ENCODE measurements at places on chromosomes 12 and 14.

- no peak for DNase-seq
These were observed 14.1 kb downstream of the PLCZ1 start for GRCh38 chr12:18723752-18724151.

DNA sequence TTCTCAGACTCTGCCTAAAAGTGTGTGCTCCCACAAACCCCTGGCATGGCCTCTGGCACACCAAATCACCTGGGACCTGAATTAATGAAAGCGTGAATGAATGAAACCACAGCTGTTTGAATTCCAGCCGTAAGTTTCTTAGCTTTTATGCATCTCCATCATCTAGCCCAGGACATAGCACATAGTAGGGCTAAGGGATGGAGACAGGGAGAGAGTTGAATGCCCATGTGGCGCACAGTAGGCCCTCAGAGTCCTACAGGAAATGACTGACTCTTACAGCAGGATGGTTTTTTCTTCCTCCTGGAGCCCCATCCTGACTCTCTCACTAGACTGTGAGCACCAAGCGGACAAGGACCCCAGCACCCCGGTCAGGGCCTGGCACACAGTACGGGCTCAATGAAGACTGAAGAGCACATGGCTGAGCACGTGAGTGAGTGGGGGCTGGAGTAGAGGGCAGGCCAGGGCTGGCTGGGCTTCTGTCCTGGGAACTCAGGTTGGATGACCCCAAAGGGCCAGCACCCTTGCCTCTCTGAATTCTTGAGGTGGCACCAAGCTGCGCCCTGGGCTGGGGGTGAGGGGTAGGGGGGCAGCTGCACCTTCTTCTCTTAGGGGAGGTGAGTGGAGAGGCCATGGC is 351.3 kb downstream of the MED13L start:
- DNase-seq: no peak

- no peak for DNase-seq
These were observed 141.1 kb downstream of the SLC41A2 start for GRCh38 chr12:104816845-104817503.

DNA sequence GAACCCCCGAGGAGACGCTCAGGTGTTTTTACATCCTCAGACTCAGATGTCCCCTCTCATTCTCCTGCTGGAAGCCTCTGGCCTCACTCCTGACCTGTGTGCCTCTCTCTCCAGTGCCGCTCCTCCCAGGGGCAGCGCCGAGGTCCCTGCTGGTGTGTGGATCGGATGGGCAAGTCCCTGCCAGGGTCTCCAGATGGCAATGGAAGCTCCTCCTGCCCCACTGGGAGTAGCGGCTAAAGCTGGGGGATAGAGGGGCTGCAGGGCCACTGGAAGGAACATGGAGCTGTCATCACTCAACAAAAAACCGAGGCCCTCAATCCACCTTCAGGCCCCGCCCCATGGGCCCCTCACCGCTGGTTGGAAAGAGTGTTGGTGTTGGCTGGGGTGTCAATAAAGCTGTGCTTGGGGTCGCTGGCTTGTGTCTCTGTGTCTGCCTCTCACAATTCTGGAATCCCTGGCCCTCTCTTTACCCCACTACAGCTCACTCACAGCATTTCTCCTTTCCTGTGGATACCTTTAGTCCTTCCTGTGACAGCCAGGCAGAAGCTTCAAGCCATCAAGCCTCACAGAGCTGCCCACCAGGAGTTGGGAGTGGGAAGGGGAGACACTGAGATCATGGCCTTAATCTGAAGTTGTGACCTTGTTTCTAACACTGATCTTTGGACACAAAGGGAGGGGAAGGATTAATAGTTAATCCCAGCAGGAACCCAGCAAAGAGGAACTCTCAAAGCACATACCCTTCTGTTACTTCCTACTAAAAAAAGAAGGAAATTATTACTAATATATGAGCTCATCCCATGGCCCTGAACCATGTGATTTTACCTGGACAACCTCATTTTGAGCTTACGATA is 1.1 kb upstream of the SOAT2 start:
- DNase-seq: no peak

GRCh38 chr12:115233891-115234543 is 550.0 kb upstream of the TBX3 start:
- DNase-seq: no peak

DNA sequence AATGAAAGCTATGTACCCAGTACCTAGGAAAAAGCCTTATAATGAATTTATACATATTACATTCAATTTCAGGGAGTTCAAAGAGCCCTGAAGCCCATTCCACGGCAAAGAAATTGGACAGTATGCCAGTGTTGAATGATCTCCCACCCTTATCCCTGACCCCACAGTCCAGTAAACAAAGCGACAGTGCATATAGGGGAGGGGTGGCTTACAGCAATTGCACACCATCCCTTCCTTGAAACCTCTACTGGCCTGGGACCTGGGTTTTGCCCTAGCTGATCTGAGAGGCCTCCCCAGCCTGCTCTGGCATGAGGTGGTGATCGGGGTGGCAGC is 17.3 kb upstream of the RND1 start:
- DNase-seq: no peak

DNA sequence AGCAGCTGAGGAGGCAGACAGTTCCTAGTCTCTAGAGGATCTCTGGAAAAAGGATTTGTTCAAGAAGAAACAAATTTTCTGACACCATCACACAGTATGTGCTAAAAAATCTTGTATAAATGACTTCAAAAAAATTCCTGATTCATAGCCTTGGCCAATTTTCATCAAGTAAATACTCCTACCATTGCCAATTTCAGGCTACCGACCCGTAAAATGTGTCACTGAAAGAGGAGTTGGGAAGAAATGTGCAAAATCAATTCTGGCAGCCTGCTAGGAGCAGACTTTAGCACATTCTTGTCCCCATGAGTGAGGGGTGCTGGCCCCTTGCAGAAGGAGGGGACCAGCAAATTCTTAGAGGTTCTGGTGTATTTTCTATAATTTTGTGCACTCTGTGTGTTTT is 109.4 kb downstream of the TMEM30B start:
- no peak for DNase-seq

GRCh38 chr12:62886796-62887195 is 48.2 kb downstream of the PPM1H start:
- DNase-seq: no peak

DNA sequence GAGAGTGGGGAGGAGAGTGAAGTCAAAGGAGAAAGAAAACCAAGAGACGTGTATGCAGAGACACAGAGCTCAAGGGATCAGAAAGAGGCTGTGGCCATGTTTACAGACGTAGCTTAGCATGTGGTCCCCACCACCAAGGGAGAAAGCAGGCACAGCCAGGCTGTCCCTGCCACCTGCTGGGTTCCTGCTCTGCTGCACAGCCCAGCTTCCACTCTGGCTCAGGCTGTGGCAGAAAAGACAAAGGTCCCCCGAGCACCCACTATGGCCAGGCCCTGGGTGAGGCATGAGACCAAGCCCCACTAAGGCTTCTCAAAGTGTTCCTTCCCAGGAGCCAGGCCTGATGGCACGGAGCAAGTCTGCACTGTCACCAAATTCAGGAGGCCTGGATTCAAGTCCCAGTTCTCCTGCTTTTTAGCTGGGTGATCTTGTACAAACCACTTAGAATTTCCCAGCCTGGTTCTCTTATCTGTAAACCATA is 25.9 kb upstream of the COL2A1 start:
- no peak for DNase-seq

DNA sequence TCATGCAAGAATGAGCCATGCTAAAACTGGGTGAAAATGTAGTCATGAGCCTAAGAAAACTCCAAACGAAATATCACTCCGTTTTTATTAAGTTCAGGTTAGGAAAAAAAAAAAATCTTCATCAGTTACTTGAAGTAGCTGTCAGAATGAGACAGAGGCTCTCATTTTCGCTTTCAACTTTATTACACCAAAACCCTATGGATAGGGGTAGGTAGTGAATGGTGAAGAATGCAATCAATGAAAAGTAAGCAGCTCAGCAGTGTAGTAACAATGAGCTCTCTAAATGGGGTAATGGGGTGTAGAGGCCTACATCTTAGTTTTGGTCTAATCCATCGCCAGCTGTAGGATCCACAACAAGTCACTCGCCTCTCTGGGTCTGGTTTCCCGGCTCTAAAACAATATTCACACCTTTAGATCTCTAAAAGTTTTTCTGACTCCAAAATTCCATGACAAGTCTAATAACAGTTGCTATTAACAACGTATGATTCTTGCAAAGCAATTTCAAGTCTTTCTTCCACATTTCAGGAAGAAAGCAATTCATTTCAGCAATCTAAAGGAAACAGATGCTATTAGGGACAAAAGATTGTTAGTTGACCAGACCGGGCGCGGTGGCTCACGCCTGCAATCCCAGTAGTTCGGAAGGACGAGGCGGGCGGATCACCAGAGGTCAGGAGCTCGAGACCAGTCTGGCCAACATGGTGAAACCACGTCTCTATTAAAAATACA is 1.7 kb downstream of the BTBD7 start:
- DNase-seq: no peak

DNA sequence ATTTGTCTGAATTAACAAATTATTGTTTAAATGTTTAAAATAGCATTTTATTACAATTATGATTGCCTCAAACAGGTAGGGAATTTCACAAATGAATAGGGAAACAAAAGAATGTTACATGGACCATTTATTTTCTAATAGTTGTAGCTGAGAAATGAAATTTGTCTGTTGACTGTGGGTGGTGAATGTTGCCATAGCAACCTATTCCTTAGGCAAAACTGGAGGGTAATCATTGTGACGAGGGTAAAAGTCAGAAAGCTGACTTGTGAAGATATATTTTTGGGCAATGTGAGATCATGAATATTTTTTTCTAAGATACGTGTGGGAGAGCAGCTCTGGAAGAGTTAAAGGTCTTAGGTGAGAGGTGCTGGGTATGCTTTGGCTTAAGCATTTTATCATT is 24.2 kb upstream of the CLEC14A start:
- DNase-seq: no peak

GRCh38 chr14:71550367-71550766 is 381.9 kb upstream of the RGS6 start:
- no peak for DNase-seq

GRCh38 chr14:78488938-78489337 is 318.8 kb downstream of the NRXN3 start:
- DNase-seq: no peak

DNA sequence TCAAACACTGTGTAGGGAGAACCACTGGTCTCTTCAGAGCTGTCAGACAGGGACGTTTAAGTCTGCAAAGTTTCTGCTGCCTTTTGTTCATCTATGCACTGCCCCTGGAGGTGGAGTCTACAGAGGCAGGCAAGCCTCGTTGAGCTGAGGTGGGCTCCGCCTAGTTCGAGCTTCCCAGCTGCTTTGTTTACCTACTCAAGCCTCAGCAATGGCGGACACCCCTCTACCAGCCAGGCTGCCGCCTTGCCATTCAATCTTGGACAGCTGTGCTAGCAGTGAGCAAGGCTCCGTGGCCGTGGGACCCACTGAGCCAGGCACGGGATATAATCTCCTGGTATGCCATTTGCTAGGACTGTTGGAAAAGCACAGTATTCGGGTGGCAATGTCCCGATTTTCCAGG is 24.6 kb upstream of the YBX3 start:
- no peak for DNase-seq

DNA sequence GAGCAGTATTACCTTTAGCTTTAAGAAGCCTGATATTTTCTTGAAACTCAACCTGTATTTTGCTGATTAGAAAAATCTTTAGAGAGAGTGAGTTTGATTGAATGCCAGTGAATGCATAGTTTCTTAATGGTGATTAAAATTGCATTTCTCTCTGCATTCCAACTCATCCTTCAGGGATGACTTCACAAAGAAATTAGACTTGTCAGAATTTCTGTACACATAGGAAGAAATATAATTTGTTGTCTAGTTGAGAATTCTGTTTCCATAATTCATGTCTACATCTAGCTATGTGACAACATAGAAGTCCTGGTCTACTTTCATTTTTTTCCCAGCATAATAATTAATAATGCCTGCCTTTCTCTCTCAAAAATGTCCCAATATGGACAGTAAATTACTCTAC is 136.6 kb downstream of the OTOGL start:
- DNase-seq: no peak

DNA sequence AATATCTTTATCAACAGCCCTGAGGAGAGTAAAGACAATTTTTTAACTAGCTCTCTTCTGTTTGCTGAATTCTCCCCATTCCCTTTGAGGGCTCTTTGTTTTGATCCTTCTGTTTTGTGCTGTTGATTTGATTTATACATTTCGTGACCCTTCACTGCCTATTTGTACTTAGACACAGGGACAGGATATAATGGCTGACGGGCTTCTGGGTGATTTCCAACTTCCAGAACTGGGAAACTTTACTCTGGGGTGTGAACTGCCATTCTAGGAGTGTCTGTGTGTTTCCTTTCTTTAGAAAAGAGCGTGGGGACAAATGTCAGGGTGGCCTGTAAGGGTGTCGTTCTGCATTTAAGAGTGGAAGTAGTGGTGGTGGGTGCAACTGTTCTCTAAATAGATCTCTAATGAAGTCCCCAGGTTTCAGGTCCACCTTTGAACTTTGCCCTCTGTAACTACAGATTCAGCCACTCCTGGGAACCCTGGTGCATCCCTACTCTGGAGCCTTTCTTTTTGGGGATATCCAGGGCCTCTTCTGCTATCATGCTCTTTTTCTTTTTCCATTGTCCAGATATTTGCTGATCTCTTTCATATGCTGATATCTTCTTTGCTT is 22.3 kb upstream of the SSPN start:
- no peak for DNase-seq
